ENCODE measurements at places on chromosomes 2 and 18. TPM values are rescaled to one million over a fixed set of nuclear protein-coding genes. Genes with fewer than 3 reads are reported as not detected.

DNA sequence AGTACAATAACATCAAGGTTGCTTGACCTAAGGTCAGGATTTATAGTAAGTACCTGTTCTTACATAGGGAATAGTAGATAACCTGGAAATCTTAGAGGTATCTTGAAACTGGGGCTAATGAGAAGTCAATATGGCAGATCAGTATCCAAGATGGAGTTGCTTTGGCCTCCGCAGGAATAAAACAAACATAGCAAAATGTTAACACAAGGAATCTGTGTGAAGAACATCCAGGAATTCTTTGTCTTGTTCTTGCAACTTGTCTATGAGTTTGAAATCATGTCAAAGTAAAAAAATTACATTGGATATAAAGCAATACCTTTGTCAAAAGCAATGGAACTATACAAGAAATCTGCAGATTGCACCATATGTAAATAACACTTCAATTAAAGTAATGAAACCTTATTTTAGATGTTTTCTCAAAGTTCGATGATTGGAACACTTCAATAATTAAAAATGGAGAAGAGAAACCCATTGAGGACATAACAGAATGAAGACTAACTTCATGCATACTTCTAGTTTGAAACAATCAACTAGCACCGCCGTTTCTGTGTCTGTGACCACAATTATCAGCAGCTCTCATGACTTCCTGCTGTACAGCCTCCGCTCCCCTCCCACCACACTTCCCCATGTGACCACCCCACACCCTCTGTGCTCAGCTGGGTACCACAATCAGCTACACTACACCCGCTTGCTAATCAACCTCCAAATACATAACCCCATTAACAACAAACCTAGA is 27.6 kb downstream of the C2orf76 start:
- no peak for DNase-seq

ATG16L1 gene
- total RNA-seq = 30.0 TPM

DNA sequence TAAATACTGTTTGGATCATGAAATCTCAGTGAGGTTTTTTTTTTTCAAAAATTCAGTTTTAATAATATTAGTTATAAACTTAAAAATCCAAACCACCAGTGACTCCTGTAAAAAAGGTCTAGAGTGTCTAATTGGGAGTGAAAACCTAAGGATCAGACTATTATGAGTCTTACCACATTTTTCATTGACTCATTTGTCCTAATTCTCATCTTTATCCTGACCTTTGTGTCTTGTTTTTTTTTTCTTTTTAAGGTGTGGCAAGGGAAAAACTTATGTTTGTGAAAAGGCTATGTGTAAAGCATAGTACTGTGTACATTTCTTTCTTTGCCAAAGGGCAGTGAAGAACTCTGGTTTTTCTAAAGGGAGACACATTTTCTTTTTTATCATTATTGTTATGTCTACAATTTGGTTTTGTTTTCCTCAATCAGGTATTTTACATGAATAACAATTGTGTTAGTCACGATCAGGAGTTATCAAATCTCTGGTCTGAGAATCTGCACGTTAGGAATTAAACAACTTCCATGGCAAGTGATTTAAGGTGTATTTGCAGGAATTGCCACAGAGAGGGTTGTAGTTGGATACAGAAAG is 52.6 kb downstream of the RHBDD1 start:
- DNase-seq = no peak

DNA sequence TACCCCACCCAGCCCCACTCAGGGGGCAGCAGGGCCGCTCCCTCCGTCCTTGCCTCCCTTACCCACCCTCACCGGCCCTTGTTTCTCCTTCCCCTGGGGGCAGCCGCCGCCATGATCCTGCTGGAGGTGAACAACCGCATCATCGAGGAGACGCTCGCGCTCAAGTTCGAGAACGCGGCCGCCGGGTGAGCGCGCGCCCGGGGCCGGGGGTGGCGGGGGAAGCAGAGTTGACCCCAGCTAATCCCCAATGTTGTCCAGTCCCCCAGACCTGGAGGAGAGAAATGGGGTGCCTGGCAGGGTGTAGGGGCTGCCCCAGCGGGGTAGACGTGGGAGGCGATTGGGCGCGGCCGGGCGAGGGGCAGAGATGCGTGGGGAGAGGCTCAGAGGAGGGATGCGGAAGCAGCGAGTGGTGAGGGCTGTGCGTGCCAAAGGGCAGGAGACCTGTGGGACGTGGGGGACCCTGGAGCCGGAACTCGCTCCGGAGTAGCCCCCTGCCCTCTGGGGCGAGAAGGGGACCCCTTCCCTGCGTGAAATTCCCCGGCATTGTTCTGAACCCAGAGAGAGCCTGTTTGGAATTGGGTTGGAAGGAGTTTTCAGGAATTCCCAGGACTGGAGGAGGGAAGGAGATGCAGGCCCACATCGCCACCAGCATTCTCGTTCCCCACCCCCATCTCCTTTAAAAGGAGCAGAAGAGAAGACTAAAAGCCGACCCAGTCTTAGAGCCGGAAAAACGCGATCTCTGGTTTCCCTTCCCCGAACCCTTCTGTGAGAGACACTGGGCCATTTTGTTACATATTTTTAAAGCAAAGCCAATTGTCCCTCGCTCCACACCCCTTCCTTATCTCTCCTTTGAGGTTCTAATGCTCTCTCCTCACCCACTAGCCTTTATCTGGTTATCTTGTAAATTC is 625 bp downstream of the ARPC2 start:
- no peak for DNase-seq

DNA sequence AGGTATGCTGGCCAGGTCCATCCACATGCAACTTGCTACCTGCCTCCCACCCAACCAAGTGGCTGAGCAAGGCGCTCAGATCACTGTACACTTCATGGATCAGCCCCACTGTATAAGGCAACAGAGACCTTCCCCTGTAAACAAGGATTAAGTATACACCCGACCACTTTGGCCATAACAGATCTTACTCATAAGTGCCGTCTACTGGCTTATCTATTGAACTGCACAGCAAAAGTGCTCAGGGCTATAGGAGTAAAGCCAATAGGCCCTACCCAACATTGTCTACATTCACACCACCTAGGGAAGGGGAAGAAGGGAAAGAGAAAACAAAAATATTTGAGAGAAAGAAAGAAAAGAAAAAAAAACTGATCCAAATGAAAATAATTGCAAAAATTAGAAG is 663.9 kb upstream of the LRRTM1 start:
- DNase-seq = no peak

GRCh38 chr2:55961318-55961911 is 37.8 kb upstream of the EFEMP1 start:
- no peak for DNase-seq

GRCh38 chr18:75209951-75210258 is 692 bp upstream of the TSHZ1 start:
- no peak for DNase-seq

DNA sequence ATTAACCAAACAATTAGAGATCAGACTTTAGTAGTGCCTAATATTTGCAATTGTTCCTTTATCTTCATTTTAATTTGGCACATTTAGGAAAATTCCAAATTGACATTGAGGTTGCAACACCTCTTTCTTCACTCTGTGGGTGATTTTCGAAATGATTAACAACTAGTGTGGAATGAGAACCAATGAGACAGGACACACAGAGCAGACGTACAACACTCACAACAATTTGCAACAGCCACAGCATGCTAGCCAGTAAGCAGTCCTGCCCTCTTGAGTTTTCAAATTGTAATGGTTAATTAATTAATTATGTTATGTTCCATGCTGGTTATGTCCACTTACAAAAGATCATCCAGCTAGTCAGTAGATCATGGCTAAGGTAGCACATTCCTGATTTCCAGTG is 339.3 kb downstream of the LRP1B start:
- no peak for DNase-seq

DNA sequence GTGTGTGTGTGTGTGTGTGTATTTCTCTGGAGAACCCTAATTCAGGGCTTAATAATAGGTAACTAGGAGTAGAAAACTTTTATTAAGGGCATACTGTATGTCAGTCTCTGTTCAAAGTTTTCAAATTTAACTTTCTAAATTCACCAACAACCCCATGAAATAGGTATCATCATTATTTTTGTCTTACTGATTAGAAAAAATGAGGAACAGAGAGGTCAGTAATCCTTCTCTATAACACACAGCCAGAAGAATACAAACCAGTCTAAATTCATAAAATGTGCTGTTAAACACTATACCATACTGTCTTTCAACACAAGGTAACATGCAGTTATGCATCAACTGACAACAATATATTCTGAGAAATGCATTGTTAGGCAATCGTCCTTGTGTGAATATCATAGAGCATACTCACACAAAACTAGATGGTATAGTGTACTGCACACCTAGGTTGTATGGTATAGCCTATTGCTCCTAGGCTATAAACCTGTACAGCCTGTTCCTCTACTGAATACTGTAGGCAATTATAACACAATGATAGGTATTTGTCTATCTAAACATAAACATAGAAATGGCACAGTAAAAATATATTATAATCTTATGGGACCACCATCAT is 143.1 kb downstream of the PTH2R start:
- DNase-seq = no peak

- DNase-seq = no peak
Observed at GRCh38 chr2:217662984-217663602, 339.7 kb downstream of the TNS1 start.

SAG gene
- not detected for total RNA-seq

DNA sequence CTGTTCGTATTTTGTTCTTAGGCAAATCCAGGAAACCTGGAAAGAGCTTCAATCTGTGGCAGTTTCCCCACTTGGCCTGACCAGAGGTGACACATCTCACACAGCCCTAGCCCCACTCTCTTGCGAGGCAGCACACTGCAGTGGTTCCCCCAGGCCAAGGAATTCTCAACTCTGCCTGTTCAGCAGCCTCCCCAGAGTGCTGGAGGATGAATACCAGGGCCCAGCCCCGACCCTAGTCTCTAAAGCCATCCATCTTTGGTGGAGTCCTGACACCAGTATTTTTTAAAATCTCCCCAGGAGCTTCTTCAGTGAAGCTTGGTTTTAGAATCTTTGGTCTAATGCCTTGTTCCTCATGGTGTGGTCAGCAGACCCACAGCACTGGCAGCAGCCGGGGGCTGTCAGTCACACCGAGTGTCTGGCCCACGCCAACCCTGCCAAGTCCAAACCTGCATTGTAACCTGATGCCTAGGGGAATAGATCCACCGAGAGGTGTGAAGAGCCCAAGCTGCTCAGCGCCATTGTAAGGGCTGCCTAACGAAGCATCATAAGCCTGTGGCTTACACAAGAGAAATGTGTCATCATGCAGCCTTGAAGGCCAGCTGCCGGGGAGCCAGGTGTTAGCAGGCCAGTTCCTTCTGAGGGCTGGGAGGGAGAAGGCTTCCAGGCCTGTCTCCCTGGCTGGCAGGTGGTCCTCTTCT is 428.7 kb upstream of the ID2 start:
- DNase-seq = no peak
